G401 (cell line): ENCODE measurements at places on chromosomes 11 and 22. TPM values are rescaled to one million over a fixed set of nuclear protein-coding genes. Genes with fewer than 3 reads are reported as not detected.

Gene MFRP
- total RNA-seq: 0.25 and 7.3 TPM in 2 replicates

Gene BLID
- total RNA-seq: not detected in 2 replicates

- no peak for DNase-seq
Observed at GRCh38 chr11:37786214-37786755, 1188.2 kb upstream of the RAG2 start.

Gene HSCB
- 33.2 and 38.1 TPM in 2 replicates for total RNA-seq

- no peak for DNase-seq
Observed at GRCh38 chr11:68424101-68424632, 36.4 kb upstream of the PPP6R3 start.

GRCh38 chr11:46247659-46248058 is 29.8 kb upstream of the CREB3L1 start:
- DNase-seq: peak; percentile 47
